Colonic mucosa (tissue), 4 donors: ENCODE measurements at places on chromosomes 4 and X. TPM values are rescaled to one million over a fixed set of nuclear protein-coding genes. Genes with fewer than 3 reads are reported as not detected.

The PROM1 gene
- 34.3 TPM for total RNA-seq

The KLB gene
- 0.40 TPM for total RNA-seq

The PDCL2 gene
- not detected for total RNA-seq

DNA sequence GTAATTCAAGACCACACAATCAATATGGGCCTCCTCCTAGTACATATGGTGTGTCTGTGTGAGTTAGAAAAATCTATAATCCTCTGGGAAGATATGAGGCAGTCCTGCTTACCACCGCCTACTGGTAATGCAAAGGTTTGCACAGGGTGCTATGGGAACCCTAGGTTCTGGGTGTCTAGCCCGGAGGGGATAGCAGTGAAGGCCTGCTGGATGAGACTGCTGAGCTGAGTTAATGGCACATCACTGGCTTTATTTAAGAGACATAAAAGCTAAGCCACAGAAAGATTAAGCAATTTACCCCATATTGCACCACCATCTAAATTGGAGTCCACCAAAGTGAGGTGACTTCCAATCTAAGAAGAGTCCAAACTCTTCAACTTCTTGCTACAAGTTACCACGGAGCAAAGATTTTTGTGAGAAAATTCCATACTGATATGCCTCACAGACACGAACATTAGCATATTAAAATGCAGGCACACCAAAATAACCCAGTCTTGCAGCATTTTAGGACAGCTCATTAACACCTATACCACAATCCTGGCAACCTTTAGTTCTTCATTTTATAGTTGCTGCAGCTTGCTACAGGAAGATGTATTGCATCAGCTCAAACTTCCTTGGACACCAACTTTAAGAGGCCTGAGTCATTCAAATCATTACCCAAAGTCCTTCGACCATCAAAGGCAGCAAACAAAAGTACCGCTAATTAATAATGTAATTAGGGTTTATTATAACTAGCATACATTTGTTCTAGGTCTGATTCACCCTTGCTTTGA lies 13.7 kb downstream of the DGKK start:
- no peak for DNase-seq

DNA sequence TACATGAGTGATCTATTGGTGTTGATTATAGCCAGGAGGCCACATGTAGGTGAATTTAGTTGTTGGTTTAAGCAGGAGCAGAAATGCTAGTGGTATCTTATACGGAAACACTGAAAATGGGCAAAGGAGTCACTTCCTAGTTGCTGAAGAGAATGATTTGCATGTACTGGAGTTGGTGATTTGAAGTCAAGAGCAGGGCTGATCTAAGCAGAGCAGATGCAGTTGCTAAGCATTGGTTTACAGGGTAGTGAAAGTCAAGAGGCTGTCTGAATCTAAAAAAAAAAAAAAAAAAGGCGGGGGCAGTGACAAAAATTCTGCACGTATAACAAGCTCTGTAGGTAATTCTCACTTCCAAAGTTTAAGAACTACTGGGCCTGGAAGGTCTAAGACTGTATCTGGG lies 90.4 kb upstream of the HPRT1 start:
- DNase-seq, result no peak

DNA sequence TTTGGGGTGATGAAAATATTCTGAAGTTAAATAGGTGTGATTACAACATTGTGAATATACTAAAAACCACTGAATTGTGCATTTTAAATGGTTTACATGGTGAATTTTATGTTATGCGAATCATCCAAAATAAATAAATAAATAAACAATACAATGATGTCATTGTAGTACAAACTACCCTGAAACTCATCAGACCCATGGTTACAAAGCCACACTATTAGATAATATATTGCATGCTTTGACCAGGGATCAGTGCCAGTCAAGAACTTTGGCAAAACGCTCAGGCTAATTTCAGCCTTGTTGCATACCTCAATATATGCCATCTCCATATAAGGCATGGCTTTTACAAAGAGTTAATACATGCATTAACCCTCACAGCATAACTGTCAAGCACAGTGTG lies 45.5 kb upstream of the XIAP start:
- DNase-seq, result no peak

DNA sequence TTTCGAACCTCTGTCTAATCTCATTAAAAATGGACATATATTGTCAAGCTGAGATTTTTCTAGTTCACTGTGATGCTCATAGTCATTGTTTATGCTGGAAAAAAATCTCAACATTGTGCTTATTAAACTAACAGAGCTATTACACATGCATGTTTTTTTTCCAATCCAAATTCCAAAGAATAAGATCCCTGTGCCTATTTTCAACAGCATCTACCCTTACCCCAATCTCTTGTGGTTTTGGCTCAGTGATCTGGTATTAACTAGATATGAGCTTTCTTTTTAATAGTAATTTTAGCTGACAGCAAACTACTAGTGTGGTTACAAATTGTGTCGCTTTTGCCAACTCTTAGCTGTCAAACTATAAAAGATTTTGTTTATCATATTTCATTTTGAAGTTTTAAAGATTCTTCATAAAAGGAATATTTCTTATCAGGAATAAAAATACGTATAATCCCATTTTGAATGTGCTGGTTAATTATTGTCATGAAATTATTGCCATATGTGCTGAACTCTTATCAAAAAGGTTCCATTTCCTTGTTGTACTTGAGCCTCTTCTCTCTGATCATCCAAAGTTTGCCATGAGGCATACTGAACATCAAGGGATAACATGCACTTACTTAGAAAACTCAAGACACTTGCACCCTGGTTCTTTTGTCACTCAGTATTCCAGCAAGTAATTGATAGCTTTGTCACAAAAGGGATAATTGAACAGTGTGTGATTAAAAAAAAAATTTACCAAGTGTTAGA lies 241.2 kb downstream of the ARHGAP24 start:
- DNase-seq, result no peak

- peak; percentile 41 for DNase-seq
Measured at GRCh38 chrX:21974011-21974385, 33.5 kb downstream of the SMS start.
